Fibroblast of skin of left biceps (primary cell): ENCODE measurements at places on chromosomes 1 and 21.

DNA sequence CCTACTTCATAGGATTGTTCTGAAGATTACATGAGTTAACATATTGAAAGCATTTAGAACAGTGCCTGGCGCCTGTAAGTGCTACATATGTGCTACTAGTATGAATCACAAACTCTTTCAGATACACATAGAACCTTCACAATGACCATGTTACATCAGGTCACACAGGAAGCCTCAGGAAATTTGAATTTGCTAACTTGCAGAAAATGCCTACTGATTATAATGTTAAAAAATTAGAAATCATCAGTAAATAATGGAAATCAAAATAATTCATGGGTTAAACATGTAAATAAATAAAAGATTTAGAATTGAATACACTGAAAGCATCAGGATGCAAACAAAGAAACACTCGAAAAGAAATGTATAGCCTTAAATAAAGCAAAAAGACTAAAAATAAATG, 94.9 kb downstream of the SPAG17 start:
- DNase-seq, result no peak

- DNase-seq, result peak; percentile 30
These were observed 756 bp downstream of the ANKRD13C start for GRCh38 chr1:70353601-70354331.

- no peak for DNase-seq
These were observed 26.4 kb upstream of the LRIG2 start for GRCh38 chr1:113046569-113046968.

GRCh38 chr1:187396929-187397796, 568.4 kb downstream of the PLA2G4A start:
- no peak for DNase-seq

GRCh38 chr1:224266105-224266914, 63.7 kb downstream of the NVL start:
- DNase-seq, result no peak

GRCh38 chr1:98044766-98045165, 123.9 kb upstream of the DPYD start:
- DNase-seq, result no peak

DNA sequence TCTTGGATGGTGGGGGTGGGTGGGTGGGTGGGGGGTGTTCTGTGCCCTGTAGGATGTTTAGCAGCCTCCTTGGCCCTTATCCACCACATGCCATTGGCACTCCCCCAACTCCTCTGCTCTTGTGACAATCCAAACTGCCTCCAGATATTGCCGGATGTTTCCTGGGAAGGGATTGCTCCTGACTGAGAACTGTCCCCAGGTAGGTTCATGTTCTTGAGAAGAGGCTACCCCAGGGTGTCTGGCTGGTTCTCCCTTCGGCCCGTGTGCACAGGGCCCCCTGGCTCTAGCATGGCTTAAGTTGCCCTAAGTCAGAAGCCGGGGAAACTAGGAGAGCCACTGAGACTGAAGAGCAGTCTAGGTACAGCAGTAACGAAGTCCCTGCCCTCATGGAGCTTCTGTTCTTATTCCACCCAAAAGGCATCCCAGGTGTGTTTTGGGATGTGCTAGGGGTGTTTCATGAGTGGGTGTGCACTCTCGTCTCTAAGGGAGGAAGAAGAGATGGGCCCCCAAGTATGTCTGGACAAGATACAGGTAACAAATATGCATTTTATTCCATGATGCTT, 19.8 kb upstream of the THRAP3 start:
- DNase-seq, result no peak

DNA sequence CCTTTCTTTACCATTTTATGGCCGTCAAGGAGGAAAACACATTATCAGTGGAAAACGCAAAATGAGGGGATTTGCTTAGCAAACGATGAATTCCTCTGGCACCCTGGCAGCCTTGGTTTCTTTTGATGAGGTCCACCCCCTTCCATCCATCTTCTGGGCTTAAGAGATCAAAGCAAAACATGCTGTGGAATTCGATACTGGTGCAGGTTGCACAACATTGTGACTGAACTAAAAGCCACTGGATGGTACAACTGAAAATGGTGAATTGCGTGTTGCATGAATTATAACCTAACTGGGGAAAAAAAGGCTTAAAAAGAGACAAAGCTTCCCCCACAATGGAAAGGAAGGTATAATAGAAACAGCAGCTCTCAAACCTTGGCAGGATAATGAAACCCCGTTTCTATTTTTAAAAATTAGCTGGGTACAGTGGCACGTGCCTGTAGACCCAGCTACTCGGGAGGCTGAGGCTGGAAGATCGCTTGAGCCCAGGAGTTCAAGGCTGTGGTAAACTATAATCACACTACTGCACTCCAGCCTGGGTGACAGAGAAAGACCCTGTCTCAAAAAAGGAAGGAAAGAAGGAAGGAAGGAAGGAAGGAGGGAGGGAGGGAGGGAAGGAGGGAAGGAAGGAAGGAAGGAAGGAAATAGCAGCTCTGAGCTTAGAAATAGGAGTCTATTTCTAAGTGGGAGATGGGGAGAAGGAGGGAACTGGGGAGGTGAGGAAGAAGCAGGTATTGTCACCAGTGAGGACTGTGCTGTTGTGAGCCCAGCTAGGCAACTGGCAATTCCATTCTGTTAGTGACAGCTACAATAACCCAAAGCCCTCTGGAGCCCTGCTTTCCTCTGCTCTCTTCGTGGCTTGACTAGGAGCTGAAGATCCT, 29.0 kb upstream of the LGALS8 start:
- DNase-seq, result no peak

DNA sequence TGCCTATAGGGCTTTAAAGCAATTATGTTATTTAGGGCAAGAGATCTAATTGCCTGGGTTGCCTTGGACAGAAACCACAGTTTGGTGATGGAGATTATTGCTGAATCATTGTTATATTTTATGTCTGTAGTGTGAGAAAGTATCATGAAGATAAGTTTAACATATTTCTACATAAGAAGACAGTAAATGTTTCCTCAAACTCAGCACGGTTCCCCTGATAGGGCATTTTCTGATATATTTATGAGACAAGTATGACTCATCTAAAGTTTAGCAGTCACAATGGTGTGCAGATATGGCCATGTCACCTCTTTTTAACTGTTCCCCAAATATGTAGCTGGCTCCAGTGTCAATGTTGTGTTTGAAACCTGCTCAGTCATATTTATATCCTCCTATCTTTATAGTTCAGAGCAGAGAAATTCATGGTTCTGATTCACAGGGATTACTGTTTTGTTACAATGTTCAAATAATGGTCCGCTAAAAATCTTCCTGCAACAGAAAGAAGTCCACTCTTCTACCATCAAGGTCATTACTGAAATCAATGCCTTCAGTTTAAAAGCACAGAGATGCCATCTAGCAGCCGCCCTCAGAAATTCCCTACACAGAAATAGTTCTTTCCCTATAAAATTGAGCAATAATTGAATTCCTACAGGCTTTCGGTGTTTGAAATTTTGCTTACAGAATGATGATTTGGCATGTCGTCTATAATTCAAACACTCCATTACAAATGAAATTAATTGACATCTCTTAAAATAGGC, 3.7 kb downstream of the OLFM3 start:
- no peak for DNase-seq

- DNase-seq, result no peak
These were observed 12.2 kb downstream of the SLC45A3 start for GRCh38 chr1:205667909-205668643.

DNA sequence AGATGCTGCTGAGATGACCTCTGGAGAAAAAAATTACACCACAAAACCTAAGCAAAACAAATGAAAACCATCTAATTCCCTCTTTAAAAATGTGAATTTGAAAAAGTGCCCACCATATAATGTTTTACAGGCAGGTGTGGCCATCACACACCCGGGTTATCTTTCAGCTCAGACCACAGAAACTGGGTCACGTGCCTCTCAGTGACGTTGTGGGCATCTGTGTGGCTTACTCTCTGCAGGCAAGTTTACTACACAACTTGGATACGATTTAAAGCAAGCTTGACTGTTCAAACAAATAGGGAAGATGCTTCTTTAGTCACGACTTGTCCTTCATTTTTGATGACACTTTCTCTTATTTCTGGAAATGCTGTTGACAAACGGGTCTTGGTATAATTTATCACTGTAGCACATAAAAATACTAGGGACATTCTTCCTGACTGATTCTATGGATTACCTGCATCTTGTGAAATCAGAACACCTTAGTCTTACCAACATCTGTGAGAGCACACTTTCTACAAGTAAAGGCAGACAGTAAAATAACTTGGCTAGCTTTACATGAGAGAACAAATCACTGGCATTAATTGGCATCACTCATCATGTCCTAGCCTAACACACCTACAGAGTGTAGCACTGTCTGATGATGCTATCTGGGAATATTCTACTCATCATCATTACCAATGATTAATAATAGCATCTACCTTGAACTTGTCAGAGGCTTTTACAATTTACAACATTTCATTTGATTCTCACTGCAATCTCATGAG, 89.3 kb upstream of the EDEM3 start:
- no peak for DNase-seq

DNA sequence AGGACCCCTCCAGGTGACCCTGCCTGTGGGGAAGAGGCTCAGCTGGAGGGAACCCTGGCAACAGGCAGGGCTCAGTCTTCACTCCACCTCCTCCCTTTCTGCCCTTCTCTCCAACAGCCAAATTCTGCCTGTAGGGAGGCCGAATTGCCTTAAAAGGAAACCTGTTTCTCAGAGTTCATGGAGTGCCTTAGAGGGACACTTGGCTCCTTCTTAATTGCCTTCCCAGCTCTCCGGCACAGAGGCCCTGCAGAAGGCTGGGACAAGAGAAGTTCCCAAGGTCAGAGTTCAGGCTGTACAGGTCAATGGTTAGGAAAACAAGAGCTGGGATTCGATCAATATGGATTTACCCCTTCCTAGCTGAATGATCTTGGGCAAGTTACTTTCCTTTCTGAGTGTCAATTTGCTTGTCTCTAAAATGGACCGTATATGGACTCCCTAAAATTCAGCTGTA, 6.2 kb downstream of the CSRP1 start:
- no peak for DNase-seq

DNA sequence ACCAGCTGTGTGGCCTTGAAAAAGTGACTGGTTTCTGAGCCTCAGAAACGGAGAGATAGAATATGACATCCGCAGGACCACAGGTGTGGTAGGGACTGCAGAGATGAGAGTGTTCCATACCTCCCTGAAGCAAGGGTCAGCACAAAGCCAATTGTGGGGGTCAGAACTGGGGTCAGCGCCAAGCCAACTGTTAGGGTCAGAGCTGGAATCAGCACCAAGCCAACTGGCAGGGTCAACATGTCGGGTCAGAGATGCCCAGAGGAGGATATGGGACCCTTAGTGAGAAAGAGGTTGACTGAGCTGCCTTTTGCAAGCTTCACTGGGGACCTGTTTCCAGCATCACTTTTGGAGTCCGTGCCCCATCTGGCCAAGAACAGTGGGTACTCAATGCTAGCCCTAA, 93.9 kb downstream of the MATN1 start:
- DNase-seq, result no peak

DNA sequence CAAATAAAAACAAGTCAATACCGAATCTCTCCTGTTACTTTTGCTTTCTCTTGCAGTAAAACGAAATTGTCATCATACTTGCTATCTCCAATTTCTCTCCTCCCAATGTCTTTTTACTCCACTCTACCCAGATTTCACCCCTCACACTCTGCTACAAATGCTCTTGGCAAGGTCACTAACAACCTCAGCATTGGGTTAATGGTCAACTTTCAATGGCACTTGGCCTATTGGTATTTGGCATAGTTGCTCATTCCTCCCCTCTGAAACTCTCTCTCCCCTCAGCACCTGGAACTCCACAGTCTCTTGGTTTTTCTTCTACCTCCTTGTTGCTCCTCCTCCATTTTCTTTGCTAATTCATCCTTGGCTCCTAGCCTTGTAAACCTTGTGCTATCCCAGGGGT, 367.3 kb downstream of the PTPRU start:
- no peak for DNase-seq

- DNase-seq, result no peak
These were observed 42.2 kb downstream of the SLC37A1 start for GRCh38 chr21:42555756-42556438.

DNA sequence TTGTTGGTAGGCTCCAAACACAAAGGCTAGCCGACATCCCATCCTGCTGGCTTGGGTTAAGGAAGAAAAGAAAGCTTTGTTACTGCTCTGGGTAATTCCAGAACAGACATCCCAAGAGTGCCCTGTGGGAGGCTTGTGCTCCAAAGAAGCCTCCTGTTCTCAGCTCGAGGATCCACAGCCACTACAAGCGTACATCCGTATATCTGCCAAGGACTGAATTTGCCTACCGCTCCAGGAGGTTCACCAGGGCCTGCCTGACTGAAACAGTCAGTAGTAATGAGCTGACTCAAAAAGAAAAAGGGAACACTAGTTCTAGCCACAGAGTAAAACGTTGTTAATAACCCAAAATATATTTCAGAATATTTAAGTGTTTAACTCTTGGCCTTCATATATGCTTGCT, 24.8 kb upstream of the MUTYH start:
- no peak for DNase-seq

DNA sequence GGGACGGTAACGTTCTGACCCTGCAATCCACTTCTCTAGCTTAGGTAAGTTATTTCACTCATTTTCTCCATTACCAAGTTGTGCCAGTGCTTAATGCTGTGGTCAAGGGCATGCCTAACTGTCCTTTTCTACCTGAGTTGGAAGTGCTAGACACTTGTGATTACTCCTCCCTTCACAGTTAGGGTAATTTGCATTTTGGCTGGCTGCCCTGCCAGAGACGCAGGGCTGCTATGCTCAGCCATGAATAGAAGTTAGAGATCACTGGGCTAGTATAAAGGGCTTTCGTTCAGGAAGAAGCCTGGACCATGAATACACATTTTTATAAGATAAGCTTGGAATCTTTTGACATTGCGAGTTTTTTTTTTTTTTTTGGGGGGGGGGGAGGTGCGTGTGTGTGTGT, 633.2 kb upstream of the NEGR1 start:
- DNase-seq, result no peak

- peak; percentile 73 for DNase-seq
These were observed 19.6 kb upstream of the TCEA3 start for GRCh38 chr1:23444104-23444533.

DNA sequence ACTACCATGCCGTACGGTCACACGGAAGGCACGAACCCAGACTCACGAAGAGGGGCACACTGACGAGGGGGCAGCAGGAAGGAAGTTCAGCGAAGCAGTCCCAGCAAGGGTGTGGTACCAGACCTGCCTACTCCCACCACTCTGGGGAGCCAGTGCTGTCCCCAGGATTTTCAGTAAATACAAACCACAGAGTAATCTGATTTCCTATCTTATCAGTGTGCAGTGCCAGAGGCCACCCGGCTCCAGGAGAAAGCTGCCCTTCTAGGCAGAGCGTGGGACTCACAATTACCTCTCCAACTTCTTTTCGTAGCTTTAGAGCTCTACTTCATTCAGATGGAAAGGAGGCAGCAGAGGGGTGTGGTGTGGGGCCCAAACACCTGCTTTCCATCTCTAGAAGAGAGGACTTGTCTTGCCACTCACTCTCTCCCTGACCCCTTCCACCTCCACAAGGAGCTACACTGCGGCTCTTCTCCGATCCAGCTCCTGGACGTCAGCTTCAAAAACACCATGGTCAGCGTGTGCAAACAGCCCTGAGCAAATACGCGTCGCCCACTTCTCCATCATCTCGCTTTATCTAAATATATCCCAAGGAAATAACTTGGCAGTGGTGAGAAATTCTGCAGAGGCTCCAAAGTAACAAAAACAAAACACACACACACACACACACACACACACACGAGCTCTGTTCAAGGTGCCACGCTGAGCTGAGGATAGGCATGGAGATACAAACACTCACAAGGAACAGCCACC, 98.5 kb downstream of the MRPL37 start:
- no peak for DNase-seq
